ENCODE measurements at places on chromosomes 13 and 19.

DNA sequence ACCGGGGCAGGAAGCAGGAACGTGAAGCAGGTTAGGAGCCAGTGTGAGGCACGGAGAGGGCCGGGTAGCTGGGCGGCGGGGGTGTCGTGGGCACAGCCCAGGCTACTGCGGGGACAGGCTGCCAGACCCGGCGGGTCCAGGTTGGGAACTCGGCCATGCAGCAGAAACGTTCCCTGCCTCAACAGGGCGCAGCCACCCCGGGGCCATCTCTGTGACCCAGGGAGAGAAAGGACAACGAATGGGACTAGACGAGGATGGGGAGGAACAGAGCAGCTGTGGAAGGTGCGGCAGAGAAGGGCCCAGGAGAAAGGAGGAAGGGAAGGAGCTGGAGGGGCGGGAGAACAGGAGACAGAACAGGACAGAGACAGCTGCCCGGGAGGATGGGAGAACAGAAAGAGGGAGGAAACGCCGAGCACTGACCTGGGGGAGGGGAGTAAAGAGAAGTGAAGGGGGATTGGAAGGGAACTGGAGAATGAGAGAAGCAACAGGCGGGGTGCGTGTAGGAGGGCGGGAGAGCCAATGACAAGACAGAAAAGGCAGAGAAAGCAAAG is 12.9 kb upstream of the GARIN5A start:
- no peak for DNase-seq

- DNase-seq = no peak
Measured at GRCh38 chr19:19550972-19551852, 13.1 kb downstream of the CILP2 start.

- DNase-seq = no peak
Measured at GRCh38 chr19:6065685-6066374, 44.5 kb downstream of the RFX2 start.

DNA sequence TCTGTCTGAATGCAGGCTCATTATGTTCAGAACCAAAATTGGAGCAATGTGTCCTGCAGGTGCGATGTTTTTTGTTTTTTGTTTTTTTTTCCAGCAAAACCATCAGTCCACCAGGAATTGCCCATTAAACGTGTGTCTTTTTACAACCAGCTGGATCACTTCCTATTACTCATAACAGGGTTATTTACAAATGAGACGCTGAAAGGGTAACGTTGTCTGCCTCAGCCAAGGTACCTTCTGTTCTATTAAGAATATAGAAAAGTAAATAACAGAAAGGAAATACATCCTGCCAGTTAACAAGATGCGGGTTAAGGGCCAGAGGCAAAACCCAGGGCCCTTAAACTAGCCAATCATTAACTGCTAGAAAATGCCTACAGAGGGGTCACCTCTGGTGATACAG is 590.4 kb downstream of the TBC1D4 start:
- DNase-seq = peak; percentile 81

- peak; percentile 72 for DNase-seq
Measured at GRCh38 chr13:29369060-29369743, 226.3 kb downstream of the SLC7A1 start.

DNA sequence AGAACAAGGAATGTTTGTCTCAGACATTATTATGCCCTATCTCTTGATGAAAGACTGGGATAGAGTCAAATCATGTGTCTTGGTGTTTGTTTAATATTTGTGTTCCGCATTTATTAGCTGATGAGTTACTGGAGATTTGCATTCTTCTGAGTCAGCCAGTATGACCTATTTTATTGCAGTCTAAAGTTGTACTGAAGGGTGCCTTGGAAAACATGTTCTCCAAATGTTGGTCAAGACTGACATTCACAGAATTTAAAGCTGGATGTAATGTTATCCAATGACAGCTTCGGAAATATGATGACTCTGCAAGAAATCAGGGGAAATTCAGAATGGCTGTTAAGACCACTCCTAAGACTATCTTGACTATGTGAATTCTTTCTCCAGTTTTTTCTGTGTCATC is 134.0 kb downstream of the KCNRG start:
- peak; percentile 8 for DNase-seq

DNA sequence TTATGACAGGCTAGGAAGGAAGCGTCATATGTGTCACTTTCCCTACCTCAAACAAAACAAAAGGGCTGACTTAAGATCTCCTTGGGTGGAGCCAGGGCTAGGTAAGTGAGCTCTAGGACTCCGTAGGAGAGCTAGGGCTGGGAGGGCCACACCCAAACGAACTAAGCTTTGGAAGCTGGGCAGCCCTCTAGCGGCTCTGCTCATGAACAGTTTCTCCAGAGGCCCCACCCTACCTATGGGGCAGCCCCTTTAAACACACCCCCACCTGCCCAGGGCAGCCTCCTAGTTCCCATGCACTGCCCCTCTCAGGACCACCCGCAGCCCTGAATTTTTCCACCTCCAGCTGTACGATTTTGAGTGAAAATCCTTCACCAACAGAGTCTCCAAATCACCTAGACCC is 3.5 kb downstream of the PEG3 start:
- no peak for DNase-seq

DNA sequence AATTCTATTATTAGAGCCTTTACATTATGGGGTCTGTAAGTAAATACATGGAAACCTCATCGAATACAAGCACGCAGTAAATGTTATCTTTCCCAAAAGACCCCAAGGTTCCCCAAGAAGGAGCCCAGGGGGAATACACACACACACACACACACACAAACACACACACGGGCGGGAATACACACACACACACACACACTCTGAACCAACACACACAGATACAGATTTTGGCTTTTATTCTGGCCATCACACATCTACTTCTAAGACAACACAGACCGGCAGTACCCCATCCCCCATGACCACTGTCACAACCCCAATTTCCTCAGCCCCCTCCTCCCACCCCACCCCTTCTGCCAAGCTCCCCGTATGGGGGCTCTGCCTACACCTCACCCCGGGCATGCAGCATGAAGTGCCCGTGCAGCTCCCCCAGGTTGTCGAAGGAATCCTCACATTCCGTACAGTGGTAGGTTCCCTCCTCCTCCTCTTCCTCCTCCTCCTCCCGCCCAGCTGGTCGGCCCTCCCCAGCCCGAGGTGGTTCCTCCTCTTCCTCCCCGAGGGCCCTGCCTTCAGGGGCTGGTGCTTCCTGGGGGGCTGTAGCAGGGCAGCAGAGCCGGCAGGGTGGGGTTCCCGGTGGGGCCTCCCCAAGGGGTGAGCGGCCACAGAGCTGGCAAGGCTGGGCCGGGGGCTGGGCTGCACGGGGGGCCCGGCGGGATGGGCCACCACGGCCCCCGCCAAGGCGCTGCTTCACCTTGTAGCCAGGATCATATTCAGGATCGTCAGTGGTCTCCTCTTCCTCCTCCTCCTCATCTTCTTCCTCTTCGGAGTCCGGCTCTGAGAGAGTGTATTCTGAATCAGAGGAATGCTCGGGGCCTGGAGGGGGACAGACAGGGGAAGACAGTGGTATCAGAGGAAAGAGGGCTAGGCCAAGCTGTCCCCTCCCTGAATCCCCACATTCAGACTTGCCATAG is 4.4 kb upstream of the SRRM5 start:
- no peak for DNase-seq

- DNase-seq = peak; percentile 5
Measured at GRCh38 chr13:68850160-68850559, 1257.5 kb upstream of the ATXN8OS start.

DNA sequence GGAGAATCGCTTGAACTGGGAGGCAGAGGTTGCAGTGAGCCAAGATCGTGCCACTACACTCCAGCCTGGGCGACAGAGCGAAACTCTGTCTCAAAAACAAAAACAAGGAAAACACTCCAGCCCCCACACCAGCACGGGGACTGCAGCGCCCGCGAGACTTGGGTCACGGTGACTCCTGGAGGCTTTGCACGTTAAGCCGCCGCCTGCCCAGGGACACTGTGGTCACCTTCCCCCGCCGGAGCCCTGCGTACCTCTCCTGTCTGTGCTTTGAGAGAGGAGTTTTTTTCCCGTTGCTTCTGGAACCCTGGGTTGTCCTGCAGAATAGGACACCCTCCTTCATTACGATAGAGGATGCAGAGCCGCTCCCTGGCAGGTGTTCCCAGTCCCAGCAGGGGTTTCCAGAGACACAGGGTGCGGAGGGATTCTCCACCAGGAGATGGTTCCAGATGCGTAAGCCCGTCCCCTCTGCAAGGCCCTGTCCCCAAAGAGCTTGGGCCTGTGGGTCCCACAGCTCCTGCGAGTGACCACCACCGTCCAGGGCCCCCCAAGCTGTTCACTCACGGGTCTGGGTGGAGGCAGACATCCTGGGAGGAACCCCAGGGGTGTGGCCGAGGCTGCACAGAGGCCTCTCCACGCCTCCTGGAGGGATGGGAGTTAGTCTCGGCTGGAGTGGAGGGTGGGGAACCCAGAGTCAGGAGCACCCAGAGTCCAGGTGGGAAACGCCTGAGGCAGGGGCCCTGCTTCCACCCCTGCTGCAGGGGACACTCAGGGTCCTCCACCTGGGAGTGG is 42.8 kb upstream of the NDUFS7 start:
- no peak for DNase-seq

DNA sequence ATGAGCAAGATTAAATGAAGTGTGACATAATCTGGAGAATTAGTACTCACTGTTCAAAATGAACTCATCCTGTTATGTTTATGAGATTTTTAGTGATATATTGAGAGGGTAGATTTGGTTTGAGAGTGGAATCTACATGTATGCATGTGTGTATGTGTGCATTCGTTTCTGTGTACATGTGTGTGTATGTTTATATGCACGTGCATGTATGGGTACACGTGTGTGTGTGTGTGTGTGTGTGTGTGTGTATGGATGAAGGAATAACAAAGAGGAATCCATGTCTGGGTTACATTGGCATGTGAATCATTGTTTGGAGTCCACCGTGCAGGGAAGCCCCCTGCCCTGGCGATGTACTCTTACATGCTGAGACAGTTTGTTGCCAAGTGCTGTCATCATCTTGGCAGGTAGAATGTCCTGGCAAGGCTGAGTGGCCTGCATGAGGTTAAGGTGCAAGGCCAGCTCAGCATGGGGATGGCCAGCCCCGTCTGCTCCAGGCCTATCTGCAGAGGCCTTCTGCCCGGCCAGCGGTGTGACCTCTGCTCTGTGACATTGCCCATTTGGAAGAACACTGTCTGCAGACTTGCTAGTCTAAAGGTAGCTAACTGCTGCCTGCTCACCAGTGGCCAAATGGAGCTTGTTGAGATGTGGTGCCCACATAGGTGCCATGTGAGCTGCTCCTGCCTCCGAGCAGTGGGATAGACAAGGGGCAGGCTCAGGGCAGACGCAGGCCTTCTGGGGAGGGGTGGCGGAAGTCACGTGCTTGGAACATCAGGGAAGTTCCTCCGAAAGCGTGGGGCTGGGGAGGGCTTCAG is 222.3 kb downstream of the TEX29 start:
- no peak for DNase-seq

DNA sequence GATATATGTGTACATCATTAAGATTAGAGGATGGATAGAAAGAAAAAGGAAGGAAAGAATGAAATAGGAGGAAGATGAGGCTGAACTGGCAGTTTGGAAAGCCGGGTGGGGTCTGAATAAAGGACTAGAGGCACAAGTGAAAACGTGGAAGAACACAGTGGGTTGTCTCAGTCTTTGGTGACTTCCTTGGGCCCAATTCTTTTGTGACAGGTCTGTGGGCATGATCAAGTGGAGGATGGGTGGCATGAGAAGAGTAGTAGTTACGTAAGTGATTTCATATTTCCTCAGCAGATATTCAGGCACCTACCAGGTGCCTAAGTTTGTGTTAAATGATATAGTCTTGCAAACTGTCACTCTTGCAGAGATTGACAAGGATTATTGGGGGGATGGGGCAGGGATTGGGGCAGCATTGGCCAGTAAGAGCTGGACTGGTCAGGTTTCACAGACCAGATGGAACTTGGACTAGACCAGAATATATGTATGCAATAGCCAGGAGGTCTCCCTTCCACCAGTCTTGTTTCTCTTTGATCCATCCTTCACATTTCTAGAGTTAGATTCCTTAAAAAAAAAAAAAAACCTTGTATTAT is 2.7 kb downstream of the TPP2 start:
- no peak for DNase-seq

- DNase-seq = no peak
Measured at GRCh38 chr19:11260996-11261395, 1.3 kb downstream of the DOCK6 start.

GRCh38 chr13:65719831-65720230 is 1510.3 kb downstream of the PCDH9 start:
- no peak for DNase-seq

Measured in choroid plexus epithelial cell (primary cell).